Camera-type eye (tissue), 1 donor: ENCODE measurements at places on chromosomes 3 and 15. TPM values are rescaled to one million over a fixed set of nuclear protein-coding genes. Genes with fewer than 3 reads are reported as not detected.

MAP6D1 gene
- total RNA-seq: 2.9 TPM

SIDT1 gene
- total RNA-seq: 4.8 TPM

RAB43 gene
- total RNA-seq: 8.6 TPM

CSNK1G1 gene
- total RNA-seq: 42.1 TPM

COL6A5 gene
- 0.16 TPM for total RNA-seq

UCN2 gene
- total RNA-seq: 0.33 TPM

FAM107A gene
- total RNA-seq: 18.9 TPM

FSIP1 gene
- total RNA-seq: 4.3 TPM

SLC12A8 gene
- 4.9 TPM for total RNA-seq

GCNT3 gene
- total RNA-seq: 0.99 TPM

IL5RA gene
- 0.44 TPM for total RNA-seq

CYP11A1 gene
- total RNA-seq: 1.0 TPM

RYR3 gene
- 14.1 TPM for total RNA-seq

RHOV gene
- 7.2 TPM for total RNA-seq

NAALADL2 gene
- total RNA-seq: 43.9 TPM

HRG gene
- total RNA-seq: not detected

CCDC80 gene
- 43.5 TPM for total RNA-seq

RTP1 gene
- not detected for total RNA-seq

FBLN2 gene
- 122 TPM for total RNA-seq

TTLL13 gene
- not detected for total RNA-seq

ARL13B gene
- 26.1 TPM for total RNA-seq

INKA1 gene
- 3.4 TPM for total RNA-seq

LRCH3 gene
- 118 TPM for total RNA-seq

CHRFAM7A gene
- total RNA-seq: 9.5 TPM

TGM4 gene
- not detected for total RNA-seq

SOX2 gene
- total RNA-seq: 128 TPM

CPNE9 gene
- 3.8 TPM for total RNA-seq

C3orf70 gene
- 32.5 TPM for total RNA-seq

TBCCD1 gene
- 30.2 TPM for total RNA-seq

ZNF621 gene
- total RNA-seq: 21.1 TPM

CCDC39 gene
- total RNA-seq: 0.66 TPM

LRRK1 gene
- total RNA-seq: 8.7 TPM

COLQ gene
- 5.0 TPM for total RNA-seq

CYP1A2 gene
- total RNA-seq: not detected

GOLGA8T gene
- not detected for total RNA-seq

C3orf20 gene
- total RNA-seq: 0.22 TPM

SRGAP3 gene
- 90.3 TPM for total RNA-seq

GOLGA8G gene
- total RNA-seq: not detected

SLC28A2 gene
- not detected for total RNA-seq

USP50 gene
- not detected for total RNA-seq

ARNT2 gene
- total RNA-seq: 44.4 TPM

ARPP21 gene
- total RNA-seq: 22.7 TPM

CD276 gene
- 75.3 TPM for total RNA-seq

CISH gene
- 3.3 TPM for total RNA-seq

RARRES1 gene
- total RNA-seq: 11.8 TPM

UNC13C gene
- total RNA-seq: 67.3 TPM

TP53BP1 gene
- 127 TPM for total RNA-seq

TEX55 gene
- total RNA-seq: not detected

C2CD4A gene
- total RNA-seq: not detected

SEMA3F gene
- 60.7 TPM for total RNA-seq

DZIP1L gene
- 43.1 TPM for total RNA-seq
